Hematopoietic multipotent progenitor cell treated with erythropoietin and hydrocortisone succinate and interleukin-3 and kit ligand, for 8 days (in vitro differentiated cells): ENCODE measurements at places on chromosomes 4 and X.

GRCh38 chr4:155140889-155141288 is 67.5 kb upstream of the NPY2R start:
- no peak for DNase-seq

DNA sequence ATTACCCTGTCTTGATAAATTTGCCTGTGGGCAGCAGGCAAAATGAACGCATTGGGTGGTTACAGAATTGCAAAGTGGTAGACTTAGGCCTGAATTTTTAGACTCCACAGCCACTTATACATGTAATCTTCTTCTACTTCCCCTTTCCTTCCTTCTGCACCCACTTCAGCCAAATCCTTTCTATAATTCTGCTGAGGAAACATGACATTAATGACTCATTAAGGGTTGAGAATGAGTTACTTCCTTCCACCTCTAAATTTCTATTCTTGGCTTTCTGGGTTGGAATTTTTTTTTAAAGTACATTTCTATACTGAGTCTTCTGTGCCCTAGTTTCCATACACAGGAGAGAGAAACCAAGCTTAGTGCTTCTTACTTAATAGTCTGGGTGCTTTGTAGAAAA is 10.1 kb downstream of the PAPSS1 start:
- no peak for DNase-seq

GRCh38 chr4:66974665-66975064 is 570.6 kb downstream of the CENPC start:
- DNase-seq, result no peak

DNA sequence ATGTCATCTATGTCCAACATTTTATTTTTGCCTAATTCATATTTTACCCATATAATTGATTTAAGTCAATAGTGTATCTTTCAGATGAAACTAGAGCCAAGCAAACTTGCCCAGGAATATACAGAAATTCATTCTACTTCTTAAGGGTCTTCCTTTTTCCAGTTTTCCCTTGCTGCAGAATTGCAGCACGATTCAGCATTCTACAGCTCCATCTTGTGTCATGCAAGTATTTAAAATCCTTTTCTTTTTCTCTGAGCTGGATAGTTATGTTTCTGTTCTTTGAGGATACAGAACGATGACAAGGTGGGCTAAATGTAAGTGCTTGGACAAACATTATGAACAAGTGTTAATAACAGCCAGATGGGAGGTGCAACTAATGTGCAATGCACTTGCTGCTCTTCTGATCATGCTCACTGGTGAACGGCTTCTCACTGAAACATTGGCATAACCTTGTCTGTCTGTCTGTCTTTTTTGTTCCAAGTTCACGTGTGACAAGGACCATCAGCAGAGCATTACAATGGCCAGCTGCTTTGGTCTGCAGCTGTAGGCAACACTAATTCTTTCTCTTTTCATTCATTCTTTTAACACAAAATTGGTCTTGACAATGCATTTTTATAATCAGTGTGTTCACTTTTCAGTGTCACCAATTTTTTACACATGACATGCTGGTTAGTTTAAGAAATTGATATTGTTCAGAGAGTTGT is 1821.7 kb downstream of the ARAP2 start:
- DNase-seq, result no peak

- DNase-seq, result no peak
Observed at GRCh38 chr4:11546391-11547175, 117.9 kb upstream of the HS3ST1 start.

GRCh38 chrX:107716118-107716684 is 59.4 kb downstream of the TSC22D3 start:
- DNase-seq, result no peak

DNA sequence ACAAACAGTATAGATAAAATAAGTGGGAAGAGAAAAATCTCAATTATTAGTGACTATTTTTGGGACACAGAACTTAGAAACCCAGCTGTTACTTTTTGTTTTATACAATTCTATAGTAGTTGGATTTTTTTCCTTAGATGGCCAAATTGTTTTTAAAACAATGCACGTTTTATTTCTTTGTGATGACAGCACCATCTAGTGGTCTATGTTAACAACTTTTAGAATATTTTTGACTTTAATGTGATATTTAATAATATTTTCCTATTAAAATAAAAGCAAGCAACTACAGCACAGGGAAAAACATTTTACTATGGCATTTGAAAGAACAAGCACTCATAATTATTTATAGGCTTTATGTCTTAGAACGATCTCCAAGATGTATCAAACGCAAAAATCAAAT is 5.6 kb upstream of the SMIM31 start:
- DNase-seq, result peak; percentile 36

DNA sequence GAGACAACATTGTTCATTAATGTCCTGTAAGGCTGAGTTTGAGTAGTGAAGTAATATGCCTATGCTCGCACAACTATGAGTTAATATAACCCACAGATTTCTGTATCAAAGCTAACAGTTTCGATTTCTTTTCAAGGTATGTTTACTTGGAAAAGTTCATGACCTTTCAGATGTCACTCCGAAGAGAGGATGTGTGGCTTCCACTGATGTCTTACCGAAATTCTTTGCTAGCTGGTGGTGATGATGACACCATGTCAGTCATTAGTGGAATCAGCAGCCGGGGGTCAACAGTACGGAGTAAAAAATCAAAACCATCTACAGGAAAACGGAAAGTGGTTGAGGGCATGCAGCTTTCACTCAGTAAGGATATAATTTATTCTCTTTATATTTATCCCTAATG is 124.9 kb downstream of the STAG2 start:
- no peak for DNase-seq

DNA sequence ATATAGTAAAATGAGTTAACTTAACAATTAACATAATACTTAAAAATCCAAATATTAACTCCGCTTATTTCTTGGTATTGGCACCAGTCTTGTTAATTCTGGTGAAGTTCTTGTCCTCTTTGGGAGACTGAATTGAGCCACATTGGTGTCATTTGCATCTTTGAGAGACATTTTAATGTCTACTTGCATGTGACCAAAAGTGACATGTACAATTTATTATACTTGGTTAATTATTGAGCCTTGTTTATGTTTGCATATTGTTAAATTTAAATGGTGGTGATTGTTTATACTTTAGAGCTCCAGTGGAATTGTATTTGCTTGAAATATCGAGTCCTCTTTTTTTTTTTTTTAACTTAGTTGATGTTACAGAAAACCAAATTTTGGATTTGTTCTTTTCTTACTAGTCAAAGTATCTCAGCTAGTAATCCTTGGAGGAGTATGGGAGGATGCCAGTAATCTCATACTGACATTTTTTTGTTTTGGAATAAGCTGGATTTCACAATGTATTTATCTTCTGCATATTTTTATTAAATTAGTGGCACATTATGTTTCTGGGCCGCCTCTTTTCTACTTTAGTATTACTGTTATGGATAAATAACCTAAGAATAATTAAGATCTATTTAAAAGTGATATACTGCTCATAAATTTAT is 3.9 kb downstream of the SPCS3 start:
- DNase-seq, result no peak
